ENCODE measurements at places on chromosomes 4 and X. TPM values are rescaled to one million over a fixed set of nuclear protein-coding genes. Genes with fewer than 3 reads are reported as not detected.

Gene MTMR8
- total RNA-seq = 4.9 TPM

Gene ADH4
- total RNA-seq = not detected

Gene F8A1
- 14.1 TPM for total RNA-seq

Gene CBR4
- total RNA-seq = 10.0 TPM

Gene SPANXC
- total RNA-seq = not detected

Gene TEX11
- total RNA-seq = not detected

Gene EREG
- total RNA-seq = not detected

Gene OCRL
- 1.9 TPM for total RNA-seq

Gene STEEP1
- 21.0 TPM for total RNA-seq

Gene NR3C2
- total RNA-seq = 5.1 TPM

Gene CXCL11
- total RNA-seq = not detected

Gene TAPT1
- total RNA-seq = 58.2 TPM

Gene GPRIN3
- total RNA-seq = 57.4 TPM

Gene FAM184B
- not detected for total RNA-seq

Gene ERAS
- total RNA-seq = not detected

Gene HELT
- total RNA-seq = not detected

Gene F8A3
- total RNA-seq = 37.9 TPM

Gene CDS1
- not detected for total RNA-seq

Gene XAGE3
- total RNA-seq = not detected

Gene ADH1B
- not detected for total RNA-seq

Gene SLIT2
- not detected for total RNA-seq

Gene METAP1
- 49.2 TPM for total RNA-seq

Gene DCAF4L1
- 0.07 TPM for total RNA-seq

Gene AREG
- 0.37 TPM for total RNA-seq

Gene ENOX2
- 15.5 TPM for total RNA-seq

Gene FAM156B
- total RNA-seq = 12.9 TPM

Gene COL4A6
- not detected for total RNA-seq

Gene SCARB2
- total RNA-seq = 17.8 TPM

Gene GPM6B
- not detected for total RNA-seq

Gene ZDHHC15
- 0.04 TPM for total RNA-seq

Gene UTP3
- 40.2 TPM for total RNA-seq

Gene S100G
- total RNA-seq = not detected

Gene COX7B
- 244 TPM for total RNA-seq

Gene BDH2
- total RNA-seq = 15.5 TPM

Gene GPRASP2
- 0.47 TPM for total RNA-seq

Gene C1QTNF7
- not detected for total RNA-seq

Gene GYPE
- not detected for total RNA-seq

Gene SPCS3
- total RNA-seq = 186 TPM

Gene STX18
- 27.9 TPM for total RNA-seq

Gene TCP11X2
- total RNA-seq = not detected

Gene SPANXB1
- total RNA-seq = not detected

Gene GRPEL1
- total RNA-seq = 35.4 TPM

Gene FGA
- total RNA-seq = not detected

Gene TKTL2
- not detected for total RNA-seq
